ENCODE measurements at places on chromosomes 7 and 10.

GRCh38 chr10:17316488-17317170, 88.6 kb downstream of the VIM start:
- no peak for DNase-seq

GRCh38 chr10:34185998-34186397, 629.1 kb downstream of the PARD3 start:
- no peak for DNase-seq

GRCh38 chr7:105890290-105890997, 14.0 kb upstream of the ATXN7L1 start:
- no peak for DNase-seq

DNA sequence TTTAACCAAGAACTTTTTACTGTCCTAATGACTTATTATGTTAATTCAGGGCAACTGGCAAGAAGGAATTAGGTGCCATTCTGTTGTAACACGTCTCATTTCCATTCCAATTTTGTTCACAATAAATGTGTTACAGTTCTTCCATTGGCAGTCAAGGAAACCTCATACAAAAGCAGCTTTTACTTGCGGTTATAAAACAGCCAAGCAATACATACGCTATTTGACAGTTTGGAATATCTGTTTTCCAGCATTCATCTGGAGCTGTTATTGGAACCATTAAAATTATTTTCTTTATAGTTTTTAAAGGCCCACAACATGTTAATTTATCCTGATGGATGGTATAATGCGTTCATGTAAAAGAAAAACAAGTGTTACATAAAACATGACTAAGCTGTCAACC, 33.3 kb downstream of the MTERF1 start:
- DNase-seq: no peak

- no peak for DNase-seq
Measured at GRCh38 chr7:74722153-74722552, 51.7 kb upstream of the NCF1 start.

GRCh38 chr10:124451276-124451675, 1.4 kb upstream of the NKX1-2 start:
- no peak for DNase-seq
